ENCODE measurements at places on chromosomes 2 and 18.
A peak's percentile ranks its signal among the peaks of the same experiment; 100 is the strongest.

DNA sequence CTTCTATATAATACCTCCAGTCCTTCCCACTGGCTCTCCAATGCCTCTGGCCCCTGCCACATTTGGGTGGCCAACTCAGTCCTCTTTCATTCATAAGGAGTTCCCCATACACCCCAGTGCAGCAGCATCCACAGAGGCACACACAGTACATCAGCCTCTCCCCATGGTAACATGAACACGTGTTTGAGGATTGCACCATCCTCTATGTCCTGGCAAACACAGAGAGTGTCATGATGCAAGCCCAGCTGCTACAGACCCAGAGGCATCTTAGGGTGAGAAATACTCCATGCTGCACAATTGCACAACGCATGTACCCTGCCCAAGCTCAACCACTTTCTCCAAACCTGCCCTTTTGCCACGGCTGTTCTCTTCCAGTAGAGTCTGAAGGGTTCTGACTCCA is 11.5 kb downstream of the IGFBP5 start:
- peak; percentile 85 for DNase-seq

- DNase-seq, result no peak
These were observed 13.6 kb downstream of the OTX1 start for GRCh38 chr2:63064197-63064596.

GRCh38 chr2:31404302-31404701 is 10.2 kb downstream of the XDH start:
- DNase-seq, result no peak

DNA sequence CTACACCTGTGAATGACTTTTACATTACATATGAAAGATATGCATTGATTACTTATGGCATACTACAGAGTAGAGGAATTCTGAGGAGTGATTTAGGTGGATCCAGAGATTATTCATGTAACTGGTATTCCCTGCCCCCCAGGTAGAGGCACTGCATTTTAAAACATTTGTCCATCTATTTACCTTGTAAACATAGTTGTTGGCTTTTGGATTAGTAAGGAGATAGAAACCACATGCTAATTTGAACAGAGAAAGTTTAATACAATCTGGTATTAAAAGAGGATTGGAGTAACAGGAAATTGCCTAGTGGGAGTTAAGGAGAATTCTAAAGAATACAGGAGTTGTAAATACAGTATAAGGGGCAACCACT is 15.9 kb downstream of the GALNT3 start:
- DNase-seq, result no peak

DNA sequence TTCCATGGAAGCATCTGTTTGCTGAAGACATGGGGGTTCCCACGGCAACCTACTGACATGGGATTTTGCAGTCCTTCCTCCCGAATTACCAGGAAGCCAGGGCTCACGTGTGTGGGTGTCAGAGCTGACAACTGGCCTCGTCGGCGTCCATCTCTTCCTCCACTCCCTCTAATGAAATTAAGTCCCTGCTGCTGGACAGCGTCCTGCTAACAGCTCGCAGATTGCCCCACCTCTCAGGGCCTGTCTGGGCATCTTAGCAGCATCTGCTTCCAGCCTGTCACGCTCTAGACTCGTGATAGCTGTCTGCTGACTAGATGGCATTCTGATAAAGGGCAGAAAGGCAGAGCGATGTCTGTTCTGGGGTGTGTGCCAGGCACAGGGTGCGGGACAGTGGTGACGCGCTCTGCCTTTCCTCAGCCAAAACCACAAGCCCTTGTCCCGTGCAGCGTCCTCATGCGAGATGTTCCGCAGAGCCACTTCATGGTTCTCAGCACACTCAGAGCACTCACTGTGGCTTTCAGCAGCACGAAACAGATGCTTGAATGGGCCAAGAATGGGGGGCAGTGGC is 161.1 kb downstream of the ARL4C start:
- DNase-seq, result peak; percentile 89

DNA sequence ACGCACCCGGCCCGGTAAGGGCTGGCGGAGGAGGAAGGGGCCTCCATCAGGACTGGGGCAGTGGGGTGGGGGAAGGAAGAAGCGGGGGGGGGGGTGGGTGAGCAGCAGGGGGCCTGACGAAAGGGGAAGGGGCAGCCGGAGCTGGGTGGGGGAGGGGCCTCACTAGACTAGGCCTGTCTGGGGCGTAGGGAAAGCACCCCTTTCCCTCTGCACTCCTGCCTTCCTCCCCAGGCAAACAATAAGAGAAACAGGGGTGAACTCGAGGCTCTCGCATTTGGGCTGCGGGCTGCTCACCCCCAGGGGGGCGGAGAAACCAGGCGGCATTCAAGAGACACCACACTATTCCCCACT is 82.7 kb upstream of the POMC start:
- DNase-seq, result no peak

DNA sequence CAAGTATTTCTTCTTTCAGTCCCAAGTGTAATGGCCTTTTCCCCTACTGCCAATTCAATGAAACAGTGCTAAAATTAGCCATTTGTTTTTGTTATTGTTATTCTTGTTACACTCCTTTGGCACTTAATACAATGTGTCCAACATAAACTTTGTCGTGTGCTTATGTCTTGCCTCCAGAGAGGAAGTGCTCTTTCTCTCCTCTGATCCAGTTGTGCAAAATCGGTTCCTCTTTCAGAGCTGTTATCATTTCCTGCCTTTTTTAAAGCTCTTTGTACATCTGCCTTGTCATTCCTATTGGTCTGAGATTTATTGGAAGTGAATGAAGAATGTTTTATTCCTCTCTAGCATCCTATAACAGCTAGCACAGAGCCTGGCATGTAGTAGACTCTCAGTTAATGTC is 623.2 kb upstream of the ID2 start:
- peak; percentile 68 for DNase-seq

DNA sequence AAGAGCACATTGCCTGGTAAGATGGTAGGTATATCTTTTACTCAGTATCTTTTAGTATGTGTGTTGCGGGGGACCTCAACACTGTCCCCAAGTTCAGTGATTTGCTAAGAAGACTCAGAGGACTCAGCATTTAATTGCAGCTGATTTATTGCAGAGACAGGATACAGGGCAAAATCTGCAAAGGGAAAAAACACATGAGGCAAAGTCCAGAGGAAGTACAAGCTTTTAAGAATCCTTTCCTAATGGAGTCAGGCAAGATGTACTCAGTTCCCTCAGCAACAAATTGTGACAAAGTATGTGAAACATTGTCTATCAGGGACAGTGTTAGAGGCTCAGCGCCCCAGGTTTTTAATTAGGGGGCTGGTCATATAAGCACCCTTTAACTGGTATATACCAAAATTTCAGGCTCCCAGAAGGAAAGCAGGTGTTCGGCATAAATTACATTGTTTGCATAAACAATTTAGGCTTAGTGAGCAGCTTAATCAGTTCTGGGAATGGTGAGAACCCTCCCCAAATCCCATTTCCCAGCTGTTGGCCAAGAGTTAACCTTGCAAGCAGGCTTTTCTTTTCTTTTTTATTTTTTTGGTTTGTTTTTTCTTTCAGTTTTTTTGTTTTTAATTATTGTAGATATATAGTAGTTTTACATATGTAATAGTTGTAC is 41.7 kb downstream of the RAB3GAP1 start:
- DNase-seq, result no peak

GRCh38 chr2:213018340-213018901 is 133.0 kb downstream of the IKZF2 start:
- DNase-seq, result no peak

GRCh38 chr18:76857476-76857875 is 35.1 kb downstream of the ZNF236 start:
- DNase-seq, result no peak

DNA sequence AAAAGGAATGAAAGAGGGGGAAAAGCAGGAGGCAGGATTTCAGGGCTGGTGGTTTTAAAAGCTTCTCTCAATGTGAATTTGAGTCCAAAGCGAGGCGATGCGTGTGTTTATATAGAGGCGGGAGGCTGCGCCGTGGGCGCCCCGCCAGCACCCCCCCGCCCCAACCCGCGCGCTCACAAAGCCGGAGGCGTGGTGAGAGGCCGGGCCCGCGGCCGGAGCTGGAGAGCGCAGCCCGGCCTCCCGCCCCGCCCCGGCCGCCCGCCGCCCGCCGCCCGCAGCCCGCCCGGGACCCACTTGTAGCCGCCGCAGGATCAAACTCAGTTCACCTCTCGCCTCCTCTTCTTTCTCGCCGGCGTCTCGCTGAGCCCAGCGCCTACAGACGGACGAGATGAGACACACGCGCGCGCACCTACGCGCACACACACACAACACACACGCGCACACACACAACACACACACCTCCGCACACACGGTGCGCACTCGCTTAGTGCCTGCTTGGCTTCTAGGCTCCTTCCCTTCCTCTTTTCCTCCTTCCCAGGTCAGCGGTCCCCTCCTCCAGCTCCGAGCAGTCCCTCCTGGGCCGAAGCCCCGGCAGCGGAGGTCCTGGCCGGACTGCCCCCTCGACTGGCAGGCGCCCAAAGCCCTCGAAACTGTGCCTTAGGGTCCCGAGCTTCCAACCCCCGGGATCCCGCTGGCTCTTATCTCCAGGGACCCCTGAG is 1.3 kb upstream of the CYP26B1 start:
- DNase-seq, result peak; percentile 57

- DNase-seq, result no peak
These were observed 167.8 kb upstream of the FOSL2 start for GRCh38 chr2:28224648-28225472.

- no peak for DNase-seq
These were observed 103.0 kb downstream of the HNRNPLL start for GRCh38 chr2:38499548-38500282.

DNA sequence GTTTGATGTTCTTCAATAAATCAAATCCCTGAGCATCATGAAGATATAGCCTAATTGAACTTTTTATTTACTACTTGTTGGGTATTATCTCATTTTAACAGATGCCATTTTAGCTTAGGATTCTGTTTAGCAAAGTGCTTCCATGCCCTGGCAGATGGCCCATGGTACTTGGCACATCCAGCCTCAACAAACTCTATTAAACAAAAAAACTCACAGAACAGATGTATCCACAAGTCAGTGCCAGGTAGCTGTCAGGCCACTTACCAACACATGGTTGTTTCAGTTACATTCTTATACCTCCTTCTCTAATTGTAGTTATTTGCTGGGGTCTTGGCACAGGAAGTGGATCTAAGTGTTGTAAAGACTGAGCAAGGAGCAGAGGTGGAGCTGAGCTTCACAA is 29.6 kb downstream of the GAD1 start:
- no peak for DNase-seq

DNA sequence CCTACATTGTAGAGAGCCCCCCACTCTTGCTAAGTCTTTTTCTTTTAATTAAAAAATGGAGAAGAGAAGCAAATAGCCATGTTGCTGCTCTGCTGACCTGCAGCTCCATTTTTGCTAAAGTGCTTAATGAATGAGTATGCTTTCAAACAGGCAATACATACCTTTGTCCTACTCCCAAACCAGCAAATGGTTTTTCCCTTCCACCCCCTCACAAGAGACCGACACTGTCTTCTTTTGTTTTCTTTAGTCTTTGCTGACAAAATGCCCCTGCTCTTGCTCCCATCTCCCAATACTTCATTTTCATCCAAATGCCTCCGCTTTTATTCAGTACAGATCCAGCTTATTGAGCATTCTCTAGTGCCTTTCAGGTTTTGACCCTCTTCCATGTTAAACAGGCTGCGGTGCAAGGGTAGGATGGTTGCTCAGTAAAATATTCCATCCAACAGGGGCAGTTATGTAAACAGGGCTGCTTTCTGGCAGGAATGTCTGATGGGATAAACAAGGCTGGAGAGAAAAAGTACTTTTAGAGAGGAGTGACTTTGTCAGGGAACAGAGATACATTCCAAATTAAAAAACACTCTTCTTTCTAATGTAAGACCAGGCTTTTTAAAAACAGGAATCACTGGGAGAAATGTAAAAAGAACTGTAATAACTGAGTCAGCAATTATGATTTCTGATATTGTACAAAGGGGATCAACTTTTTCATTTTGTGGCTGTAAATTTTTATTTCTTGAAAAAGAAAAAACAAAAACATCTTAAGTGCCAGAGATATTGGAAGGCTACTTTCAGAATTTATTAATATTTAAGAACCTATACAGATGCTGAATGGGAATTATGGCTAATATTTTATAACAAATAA is 136.8 kb downstream of the MEP1B start:
- DNase-seq, result no peak

- DNase-seq, result no peak
These were observed 104.7 kb downstream of the TSN start for GRCh38 chr2:121860033-121860757.

GRCh38 chr2:53629501-53629900 is 138.1 kb upstream of the CHAC2 start:
- no peak for DNase-seq

GRCh38 chr2:75324141-75324540 is 124.8 kb upstream of the TACR1 start:
- no peak for DNase-seq

GRCh38 chr2:172792711-172793110 is 57.1 kb downstream of the RAPGEF4 start:
- DNase-seq, result no peak

DNA sequence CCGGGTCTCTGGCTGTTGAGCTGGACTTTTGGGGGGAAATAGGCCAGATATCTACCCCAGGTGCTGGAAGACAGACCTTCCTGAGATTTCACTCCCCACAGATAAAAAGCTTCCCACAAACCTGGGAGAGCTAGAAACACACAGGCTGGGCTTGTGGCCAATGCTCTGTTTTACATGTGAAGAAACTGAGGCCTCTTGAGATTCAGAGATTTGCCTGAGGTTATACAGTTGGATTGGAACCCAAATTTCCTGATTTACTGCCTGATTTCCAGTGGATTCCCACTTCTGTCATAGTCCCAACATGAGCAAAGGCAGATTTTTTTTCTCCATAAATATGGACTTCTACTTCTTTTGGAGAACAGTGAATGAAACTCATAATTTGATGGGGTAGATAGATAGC is 360.2 kb downstream of the SETBP1 start:
- no peak for DNase-seq

DNA sequence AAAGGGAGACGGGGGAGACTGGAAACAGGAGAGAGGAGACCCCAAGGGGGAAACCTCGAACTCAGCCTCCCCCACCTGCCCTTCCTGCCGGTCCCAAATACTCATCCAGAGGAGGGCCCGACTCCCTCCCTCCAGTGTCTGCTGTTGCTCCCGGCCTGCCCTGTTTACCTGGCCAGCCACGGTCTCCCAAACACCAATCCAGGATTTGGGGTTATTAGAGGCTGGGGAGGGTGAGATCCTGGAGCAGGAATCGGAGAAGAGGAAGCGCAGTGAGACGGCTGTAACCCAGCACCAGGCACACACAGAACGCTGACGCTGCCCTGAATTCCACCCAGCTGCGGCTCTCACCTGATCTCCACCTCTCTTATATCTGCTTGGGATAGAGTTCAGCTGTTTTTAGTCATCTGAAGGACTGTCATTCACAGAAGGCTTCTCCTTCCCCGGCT is 213.0 kb downstream of the TNS1 start:
- no peak for DNase-seq

- DNase-seq, result peak; percentile 23
These were observed 237.9 kb downstream of the HAUS1 start for GRCh38 chr18:46341986-46342525.
